ENCODE measurements at places on chromosomes 2 and 18.

DNA sequence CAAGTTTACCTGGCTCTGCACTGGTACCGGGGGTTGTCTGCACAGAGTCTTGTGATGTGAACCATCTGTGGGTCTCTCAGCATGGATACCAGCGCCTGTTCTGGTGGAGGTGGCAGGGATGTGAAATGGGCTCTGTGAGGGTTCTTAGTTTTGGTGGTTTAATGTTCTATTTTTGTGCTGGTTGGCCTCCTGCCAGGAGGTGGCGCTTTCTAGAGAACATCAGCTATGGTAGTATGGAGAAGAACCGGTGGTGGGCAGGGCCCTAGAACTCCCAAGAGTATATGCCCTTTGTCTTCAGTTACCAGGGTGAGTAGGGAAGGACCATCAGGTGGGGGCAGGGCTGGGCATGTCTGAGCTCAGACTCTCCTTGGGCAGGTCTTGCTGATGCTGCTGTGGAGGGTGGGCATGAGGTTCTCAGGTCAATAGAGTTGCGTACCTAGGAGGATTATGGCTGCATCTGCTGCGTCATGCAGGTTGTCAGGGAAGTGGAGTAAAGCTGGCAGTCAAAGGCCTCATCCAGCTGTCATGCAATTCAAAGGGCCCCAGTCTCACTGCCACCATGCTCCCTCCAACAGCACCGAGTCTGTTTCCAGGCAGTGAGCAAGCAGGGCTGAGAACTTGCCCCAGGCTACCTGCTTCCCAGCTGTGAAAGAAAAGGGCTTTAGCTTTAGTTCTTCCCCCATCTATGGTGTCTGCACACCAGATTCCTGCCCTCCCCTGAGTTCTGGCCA lies 278.0 kb downstream of the METTL4 start:
- DNase-seq: no peak

DNA sequence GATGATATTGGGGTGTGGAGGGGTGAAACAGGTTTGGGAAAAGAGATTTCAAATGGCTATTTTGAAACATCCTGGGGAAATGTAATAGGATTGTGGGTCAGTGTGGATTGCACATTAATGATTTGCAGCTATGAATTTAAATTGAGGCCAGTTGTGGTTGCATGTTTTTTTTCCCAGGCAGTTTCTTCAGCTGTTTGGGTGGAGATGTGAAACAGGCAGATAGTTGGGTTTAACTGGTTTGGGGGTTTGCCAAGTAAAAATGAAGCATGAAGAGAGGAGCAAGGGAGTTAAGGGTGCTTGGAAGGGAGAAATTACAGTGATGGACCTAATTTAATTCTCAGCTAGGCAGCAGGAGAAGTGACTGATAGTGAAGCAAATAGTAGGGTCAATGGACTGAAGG lies 16.8 kb downstream of the GPD2 start:
- DNase-seq: no peak

DNA sequence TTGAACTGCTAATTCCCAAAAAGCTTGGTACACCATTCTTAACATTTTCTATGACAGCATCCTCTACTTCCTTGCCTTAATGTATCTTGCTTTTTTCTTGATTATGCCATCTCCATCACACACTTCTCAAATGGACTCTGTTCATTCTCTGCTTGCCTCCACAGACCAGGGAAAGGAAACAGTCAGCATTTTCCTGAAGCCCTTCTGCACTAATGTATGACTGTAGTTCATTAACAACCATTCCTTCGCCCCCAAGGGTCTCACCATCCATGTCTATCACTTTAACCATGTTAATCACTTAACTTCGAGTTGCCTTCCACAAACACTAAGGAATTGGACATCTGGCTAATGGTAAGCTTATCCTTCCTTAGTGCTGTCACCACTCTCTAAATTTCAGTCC lies 54.8 kb downstream of the COBLL1 start:
- DNase-seq: no peak

- DNase-seq: no peak
Measured at GRCh38 chr2:127704641-127705390, 3.5 kb downstream of the SFT2D3 start.

DNA sequence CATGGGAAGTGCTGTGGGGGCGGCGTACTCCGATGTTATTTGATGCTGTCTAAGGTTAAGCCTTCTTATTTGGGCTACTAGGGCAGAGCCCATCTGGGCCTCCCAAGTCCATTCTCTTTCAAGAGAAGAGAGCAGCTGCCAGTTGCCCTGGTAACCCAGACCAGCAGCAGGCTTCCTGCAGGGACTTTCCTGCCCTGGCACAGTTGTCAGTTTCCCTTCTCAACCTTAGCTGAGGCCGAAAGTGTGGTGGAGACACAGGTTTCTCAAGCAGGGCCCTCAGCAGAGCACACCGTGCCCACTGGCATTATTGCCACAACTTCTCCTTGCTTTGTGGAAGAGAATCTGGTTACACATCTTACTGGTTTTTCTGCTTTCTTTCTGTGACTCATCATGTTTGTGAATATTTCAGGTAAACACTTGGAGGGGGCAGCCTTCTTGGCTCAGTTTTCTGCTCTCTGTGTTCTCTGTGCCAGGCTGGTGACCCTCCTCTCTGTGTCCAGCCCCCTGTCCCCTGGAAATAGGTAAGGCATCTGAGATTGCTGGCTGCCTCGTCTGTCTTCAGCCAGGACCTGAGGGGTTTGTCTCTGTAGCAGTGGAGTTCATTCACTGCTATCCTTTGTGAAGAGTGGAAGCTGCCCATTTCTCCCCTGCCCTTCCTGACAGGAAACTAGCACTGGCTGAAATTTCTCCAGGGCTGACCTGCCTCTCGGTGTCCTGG lies 111.0 kb downstream of the B3GNT2 start:
- no peak for DNase-seq

All from HT1080 (cell line).